ENCODE measurements at places on chromosomes 5 and 9.

DNA sequence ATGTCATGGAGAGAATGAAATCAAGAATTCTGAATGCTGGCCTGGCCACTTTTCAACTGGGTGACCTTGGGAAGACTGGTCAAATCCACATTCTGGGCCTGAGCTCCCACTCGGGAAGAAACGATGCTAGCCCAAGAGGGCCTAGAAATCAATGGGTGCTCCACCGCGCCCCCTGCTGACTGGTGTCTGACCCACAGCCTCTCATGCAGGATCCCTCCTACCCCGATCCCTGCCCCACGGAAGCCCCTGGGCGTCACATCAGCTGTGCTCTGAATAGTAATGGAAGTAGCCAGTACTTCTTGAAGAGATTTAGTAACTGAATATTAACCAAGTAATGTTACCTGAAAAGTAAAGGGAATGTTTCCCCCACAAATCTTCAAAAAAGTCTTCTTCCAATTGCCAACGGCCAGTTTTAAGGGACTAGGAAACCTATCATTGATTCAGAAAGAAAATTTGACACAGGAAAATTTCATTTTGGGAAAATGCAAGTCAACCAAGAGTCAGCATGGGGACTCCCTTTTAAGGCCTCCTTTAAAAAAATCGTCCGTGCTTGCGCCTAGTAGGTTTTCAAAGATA, 43.9 kb downstream of the CRB2 start:
- DNase-seq: no peak

GRCh38 chr5:147093138-147093537, 141.7 kb upstream of the STK32A start:
- no peak for DNase-seq

- no peak for DNase-seq
Observed at GRCh38 chr5:154842689-154843530, 7.5 kb downstream of the FAXDC2 start.

DNA sequence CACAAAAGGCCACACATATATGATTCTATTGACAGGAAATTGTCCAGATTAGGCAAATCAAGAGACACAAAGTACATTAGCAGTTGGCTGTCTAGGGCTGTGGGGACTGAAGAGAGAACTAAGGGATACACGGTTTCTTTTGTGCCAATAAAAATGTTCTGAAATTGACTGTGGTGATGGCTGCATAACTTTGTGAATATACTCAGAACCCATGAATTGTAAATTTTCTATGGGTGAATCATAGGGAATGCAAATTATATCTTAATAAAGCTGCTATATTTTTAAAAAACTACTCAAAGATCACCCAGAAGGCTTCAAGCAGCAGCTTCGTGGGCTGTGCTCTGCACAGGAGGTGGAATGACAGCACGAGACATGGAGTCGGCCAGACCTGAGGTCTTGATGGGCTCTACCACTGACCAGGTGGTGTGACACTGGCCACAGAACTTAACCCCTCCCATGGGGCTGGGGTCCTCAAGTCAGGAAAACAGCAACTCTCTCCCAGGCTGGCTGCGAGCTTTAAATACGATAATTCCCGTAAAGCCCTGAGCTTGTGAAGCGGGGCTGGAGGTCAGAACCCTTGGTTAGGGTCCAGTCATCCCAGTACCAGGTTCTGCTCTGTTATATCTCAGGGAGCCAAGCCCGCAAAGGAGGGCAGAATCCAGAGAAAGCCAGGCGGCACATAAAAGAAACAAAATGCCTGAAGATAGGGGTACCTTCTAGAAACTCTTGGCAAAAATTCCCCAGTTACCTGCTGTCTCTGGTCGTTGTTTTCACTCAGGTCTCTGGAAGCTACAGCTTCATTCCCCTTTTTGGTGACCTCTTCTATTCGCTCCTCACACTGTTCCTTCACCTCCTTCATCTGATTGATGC, 59.1 kb downstream of the GOLM1 start:
- DNase-seq: no peak

DNA sequence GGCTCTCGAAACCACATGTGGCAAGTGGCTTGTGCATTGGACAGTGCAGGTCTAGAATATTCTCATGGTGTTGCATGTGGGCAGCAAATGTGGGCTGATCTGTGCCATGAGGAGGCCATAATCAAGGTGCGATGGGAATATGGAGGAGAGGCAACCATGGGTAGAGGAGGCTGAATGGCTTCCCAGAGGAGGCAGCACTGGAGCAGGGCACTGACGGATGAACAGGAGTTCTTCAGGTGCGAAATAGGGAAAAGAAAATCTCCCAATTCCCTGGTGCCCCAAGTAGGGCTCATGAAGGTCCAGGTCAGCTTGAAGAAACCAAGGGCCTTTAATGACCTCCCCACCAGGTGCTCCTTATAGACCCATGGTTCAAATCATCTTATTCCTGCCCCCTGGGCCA, 126.5 kb downstream of the RXRA start:
- DNase-seq: no peak

- no peak for DNase-seq
Observed at GRCh38 chr9:134433909-134434882, 107.9 kb downstream of the RXRA start.

DNA sequence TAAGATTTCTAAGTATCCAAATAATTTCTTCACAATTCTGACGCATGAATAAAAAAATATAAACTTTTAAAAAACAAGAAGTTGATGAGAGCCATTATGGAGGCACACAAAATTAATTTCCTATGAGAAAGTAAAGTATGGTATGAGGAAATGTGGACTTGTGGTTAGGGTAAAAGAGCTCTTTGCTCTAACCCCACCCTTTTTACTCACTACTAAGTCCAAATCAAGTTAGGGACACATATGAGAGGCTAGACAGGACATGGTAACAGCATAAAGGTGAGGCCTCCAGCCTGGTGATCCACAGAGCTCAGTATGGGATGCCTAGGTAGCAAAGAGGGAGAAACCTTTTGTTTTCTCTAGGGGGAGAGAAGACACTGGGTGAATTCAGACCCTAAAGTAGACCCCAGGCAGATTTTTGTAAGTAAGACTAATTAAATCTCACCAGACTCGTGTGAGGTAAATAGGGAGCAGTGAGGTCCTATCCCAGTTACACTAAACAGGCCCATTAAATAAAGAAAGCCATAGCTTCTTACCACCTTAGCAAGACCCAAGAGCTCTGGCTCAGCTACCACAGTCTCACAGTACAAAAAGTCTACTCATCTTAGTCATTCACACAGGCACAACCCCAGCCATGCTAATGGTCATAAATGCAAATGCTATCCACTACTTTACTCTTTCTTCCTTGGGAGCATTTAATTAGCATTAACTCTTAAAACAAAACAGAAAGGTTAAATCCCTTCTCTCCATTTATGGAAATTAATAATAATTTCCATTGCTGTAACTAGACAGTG, 42.6 kb downstream of the MLLT3 start:
- DNase-seq: no peak

GRCh38 chr5:25301836-25302235, 657.1 kb upstream of the CDH10 start:
- no peak for DNase-seq

GRCh38 chr9:96031366-96031824, 155.9 kb downstream of the ERCC6L2 start:
- DNase-seq: no peak

- DNase-seq: no peak
Observed at GRCh38 chr9:129063061-129063460, 17.9 kb upstream of the DOLPP1 start.

DNA sequence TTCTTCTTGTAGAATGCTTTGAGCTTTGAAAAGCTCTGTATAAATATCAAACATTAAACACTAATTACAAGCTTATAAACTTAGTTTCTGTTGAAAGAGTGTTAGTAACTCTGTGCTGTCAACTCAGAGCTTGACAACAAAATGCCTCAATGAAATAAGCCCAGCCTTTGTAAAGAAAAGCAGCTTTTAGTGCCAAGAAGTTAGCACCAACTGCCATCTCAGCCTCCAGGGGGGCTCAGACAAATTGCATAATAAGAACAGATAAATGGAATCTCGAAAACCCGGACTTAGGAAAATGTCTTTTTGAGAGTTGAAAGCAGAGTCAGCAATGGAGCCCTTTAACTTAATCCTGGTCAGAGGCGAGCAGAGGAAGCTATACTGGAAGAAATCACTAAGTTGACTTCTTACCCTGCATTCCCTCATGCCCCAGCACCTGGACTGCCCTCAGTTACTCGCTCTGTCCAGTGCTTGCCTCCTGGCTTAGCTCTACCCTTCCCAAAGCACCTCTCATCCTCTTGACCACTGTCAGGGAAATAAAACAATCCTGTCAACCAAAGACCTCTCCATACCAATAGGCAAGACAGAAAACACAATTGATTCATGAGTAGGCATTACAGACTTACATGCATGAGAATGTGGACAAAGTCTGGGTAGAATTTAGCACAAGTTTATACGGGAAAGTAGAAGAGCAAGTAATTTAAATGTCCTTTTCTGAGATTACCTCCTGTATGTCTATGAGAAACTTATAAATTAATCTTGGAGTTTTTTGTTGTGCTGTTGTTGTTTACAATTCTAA, 352.7 kb downstream of the ZNF608 start:
- no peak for DNase-seq

DNA sequence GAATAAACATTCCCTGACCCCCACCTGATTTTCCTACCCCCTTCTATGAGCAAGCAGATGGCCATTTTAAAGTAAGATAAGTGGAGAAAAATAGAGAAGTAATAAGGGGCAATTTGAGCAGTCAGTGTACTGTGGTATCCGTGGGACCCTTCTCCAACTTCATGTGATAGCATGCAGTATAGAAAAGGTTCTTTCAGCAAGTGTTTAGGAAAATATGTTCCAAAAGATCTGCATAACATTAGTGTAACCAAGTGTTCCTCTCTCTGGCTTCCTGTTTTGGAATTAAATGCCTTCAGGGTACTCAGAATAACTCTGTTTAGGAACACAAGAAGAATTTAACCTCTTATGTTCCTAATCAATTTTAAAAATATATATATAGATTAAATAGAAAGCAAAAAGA, 134.9 kb downstream of the ATG10 start:
- DNase-seq: no peak

- no peak for DNase-seq
Observed at GRCh38 chr5:161167016-161167767, 315.2 kb upstream of the ATP10B start.

- no peak for DNase-seq
Observed at GRCh38 chr5:58446024-58446423, 13.9 kb downstream of the PLK2 start.

DNA sequence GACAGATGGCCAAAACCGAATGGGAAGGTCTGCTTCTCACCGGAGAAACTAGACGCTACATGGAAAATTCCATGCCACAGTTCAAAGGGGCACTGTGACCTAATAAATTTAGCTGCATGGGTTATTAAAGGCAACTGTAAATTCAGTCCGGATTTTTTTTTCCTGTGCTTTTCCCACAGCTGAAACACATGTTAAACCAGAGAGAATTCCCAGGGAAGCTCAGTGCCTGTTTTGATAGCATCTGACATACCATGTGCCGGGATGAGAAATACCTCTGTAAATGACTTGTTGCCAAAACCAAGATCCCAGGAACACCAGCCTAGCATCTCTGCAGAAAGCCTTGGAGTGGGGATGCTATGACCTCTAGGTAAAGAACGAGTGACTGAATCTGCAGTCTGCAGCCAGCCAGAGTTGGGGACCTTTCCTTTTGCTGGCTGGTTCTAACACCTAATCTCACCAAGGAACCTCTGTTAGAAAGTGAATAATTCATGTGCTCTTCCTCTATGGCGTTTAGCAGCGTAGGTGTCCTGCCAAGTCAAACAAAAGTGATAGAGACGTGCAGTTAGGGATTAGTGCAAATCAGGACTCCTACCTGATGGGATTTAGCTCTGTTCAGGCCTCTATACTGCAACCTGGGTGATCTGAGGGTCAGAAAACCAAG, 77.9 kb downstream of the SLIT3 start:
- no peak for DNase-seq

- DNase-seq: no peak
Observed at GRCh38 chr9:33439731-33440130, 7.7 kb downstream of the AQP3 start.

- DNase-seq: no peak
Observed at GRCh38 chr5:122101636-122102285, 23.7 kb upstream of the LOX start.

DNA sequence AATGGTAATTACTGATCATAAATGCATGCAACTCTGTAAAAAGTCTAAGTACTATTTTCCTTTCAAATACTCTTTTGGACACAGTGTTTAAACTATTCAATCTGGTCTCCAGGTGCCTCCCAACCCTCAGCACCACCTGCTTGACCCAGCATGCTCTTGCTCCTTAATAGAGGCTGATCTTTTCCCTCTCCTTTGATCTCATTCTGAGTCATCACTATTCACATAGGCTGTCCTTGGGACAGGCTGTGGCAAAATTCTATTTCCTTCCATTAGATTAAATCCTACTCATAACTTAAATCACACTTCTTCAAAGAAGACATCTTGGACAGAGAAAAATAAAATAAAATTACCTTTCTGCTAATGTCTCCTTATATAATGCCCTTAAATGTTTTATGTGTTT, 199.4 kb upstream of the ST8SIA4 start:
- no peak for DNase-seq

DNA sequence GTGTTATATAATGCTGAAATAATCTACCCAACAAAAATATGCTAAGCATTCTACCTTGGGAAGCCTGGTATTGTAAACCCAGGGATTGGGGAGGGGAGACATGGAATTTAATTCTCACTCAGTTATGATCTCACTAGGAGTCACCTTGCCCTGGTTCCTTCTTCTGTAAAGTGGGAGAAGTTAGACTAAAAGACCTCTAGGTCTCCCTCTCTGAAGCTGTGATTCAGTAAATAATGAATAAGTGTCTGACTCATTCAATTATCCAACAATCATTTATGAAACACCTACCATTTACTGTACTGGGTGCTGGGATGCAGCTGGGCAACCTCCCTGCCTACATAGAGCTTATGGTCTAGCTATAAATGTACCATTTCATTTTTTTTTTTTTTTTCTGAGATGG, 20.2 kb upstream of the SPARC start:
- DNase-seq: no peak

DNA sequence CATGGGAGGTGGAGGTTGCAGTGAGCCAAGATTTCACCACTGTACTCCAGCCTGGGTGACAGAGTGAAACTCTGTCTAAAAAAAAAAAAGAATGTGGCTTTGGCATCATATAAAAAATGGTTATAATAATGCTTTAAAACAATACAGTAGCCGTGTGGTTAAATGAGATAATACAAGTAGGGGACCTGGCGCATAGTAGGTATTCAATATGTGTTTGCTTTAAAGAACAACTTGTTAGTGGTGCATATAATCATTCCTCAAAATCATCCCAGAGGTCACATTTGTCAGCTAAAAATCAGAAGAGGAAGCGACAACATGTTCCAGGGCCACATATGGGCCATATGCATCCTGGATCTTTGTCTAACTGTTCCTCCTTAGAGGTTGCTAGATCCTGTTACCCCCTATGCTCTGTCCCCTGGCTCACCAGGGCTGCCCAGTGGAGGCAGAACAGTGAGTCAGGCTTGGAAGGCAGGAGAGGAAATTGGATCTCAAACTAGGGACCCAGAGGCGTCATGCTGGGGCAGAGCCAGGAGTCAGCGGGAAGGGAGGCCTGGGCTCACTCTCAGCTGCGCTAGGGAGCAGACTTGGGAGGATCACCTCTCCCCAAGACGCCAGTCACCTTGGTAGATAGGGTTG, 27.7 kb downstream of the LHX6 start:
- DNase-seq: no peak

- no peak for DNase-seq
Observed at GRCh38 chr5:177358370-177358819, 671 bp downstream of the RGS14 start.

All from activated gamma-delta T cell (primary cell).